ENCODE measurements at places on chromosomes 12 and 14. TPM values are rescaled to one million over a fixed set of nuclear protein-coding genes. Genes with fewer than 3 reads are reported as not detected.

The POLE2 gene
- 1.4 TPM for total RNA-seq

The SIX4 gene
- 7.9 TPM for total RNA-seq

The TOMM20L gene
- total RNA-seq, result not detected

The MYF6 gene
- not detected for total RNA-seq

The MYF5 gene
- not detected for total RNA-seq

Measured in nasal cavity respiratory epithelium epithelial cell of viscerocranial mucosa (primary cell).